ENCODE measurements at places on chromosomes 6 and 20.

GRCh38 chr6:150366118-150366778 lies 2.6 kb upstream of the IYD start:
- no peak for DNase-seq

- DNase-seq = no peak
Observed at GRCh38 chr6:98343004-98343403, 491.4 kb upstream of the POU3F2 start.

GRCh38 chr20:34843421-34843820 lies 18.0 kb upstream of the NCOA6 start:
- no peak for DNase-seq

GRCh38 chr6:145036848-145037567 lies 698.3 kb downstream of the EPM2A start:
- no peak for DNase-seq

- DNase-seq = no peak
Observed at GRCh38 chr20:43829951-43830690, 84.5 kb upstream of the TOX2 start.

Measured in RWPE1 (cell line).